AG10803 (cell line): ENCODE measurements at places on chromosomes 7 and 10.
A peak's percentile ranks its signal among the peaks of the same experiment; 100 is the strongest.

- peak; percentile 49 for DNase-seq
Measured at GRCh38 chr10:86813101-86813500, 56.7 kb downstream of the BMPR1A start.

DNA sequence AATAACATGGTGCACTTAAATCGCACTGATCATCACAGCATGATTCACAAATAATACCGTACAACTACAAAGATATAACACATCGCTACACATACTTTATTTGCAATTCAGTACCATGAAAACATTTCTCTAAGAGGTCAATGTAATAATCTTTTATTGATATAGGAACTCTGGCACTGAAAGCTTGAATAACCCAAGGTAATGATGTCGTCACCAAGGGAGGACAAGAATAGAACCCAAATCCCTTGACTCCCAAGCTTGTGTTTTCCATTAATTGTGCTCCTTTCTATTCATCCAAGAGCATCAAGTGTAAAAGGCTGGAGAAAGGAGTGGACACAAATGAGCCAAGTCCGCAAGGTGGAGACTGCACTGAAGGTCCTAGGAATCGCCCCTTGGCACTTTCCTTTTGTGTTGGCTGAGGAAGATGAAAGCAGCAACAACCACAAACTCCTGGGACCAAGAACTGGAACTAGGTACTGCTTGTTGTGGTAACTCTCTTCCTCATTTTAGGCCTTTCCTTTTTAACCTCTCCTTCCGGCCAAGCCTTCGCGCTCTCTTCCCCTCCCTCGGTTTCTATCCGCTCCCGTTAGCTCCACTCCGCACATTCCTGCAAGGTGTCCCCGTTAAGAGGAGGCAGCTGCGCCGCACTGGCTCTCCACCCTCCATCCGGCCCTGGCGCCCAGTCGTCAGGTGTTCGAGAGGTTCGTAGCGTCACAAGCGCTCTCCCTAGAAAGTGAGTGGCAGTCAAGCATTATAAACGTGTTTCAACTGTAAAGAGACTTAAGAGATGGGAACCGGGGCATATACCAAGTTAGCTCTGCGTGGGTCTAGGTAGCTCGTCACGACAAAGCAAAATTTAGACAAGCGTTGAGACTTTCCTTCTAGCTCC, 1.0 kb upstream of the CBLL1 start:
- no peak for DNase-seq

- DNase-seq: no peak
Measured at GRCh38 chr10:122468307-122468925, 7.1 kb downstream of the HTRA1 start.

DNA sequence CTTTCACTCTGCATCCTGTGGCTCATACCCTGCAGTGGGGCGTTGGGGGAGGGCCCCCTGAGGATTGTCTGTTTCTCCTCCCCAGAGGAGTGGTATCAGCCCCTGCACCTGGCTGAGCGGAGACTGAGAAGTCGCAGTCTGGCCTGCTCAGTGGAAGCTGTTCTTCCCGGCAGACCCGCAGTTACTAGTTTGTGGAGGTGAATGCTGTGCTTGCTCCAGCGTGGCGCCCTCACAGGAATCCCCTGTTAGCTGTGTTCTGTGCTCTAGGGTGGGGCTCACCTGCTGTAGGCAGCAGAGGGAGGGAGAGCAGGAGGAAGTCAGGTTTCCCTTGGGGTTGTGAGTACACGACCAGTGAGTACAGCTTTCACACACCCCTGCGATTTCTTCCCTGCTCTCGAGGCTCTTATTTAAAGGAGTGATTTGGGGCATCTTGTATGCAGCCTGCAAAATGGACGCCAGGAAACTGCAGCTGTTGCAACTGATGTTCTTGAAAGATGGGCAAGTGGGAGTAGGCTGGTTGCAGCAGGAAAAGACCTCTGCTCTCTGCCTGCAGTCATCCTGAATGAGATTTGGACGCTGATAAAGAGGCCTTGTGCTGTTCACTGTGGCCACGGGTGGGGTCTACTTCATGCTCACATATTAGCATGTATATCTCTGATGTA, 66.4 kb downstream of the HK1 start:
- DNase-seq: no peak

DNA sequence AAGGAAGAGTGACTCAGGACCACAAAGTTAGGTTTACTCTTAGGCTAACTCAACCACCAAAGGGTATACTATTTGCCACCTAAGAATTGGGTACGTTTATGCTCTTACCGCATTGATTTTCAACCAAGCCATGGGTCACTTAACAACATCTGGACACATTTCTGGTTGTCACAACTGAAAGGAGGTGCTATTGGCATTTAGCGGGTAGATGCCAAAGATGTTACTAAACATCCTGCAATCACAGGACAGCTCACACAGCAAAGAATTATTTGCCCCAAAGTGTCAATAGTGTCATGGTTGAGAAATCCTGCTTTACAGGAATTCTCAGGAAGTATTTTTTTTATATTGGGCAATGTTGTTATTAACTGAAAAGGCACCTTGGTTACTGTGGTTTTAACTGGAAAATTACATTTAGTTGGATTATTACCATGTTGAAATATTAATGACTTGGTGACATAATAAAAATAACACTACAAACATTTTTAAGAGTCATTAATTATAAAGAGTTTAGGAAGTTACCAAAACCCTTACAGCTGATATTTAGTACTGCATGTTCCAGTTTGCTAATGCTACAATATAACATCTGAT, 185.0 kb upstream of the TMEM196 start:
- DNase-seq: peak; percentile 99

DNA sequence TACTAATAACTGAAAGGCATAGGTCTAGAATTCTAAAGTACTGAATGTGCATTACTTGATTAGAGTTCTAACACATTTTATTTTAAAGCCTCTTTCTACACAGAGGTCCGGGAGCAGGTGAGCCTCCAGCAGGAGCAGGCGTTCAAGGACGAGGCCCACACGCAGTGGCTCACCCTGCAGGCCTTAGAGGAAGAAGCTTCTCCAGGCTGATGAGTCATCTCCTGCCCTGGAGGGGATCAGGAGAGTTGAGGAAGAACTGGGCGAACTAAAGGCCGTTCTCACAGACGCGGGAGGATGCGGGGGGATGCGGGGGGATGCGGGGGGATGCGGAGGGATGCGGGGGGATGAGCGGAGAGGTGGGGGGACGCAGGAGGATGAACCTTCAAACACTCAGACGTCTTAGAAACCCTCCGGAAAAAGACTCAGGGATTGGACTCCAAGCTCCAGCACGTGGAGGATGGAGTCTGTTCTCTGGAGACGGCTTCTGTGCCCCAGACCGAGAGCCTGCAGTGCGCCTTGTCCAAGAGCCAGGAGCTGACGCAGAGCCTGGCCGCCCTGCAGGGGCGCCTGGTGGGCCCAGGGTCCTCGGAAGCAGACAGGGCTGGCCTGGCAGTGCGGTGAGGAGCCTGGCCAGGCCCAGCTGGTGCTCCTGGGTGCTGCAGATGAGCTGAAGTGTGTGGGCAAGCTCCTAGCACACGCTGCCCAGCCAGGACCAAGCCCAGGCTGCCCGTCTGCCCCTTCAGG, 433.7 kb upstream of the TPK1 start:
- DNase-seq: no peak
